Activated naive CD4-positive, alpha-beta T cell (primary cell): ENCODE measurements at places on chromosomes 6 and 20.
A peak's percentile ranks its signal among the peaks of the same experiment; 100 is the strongest.

DNA sequence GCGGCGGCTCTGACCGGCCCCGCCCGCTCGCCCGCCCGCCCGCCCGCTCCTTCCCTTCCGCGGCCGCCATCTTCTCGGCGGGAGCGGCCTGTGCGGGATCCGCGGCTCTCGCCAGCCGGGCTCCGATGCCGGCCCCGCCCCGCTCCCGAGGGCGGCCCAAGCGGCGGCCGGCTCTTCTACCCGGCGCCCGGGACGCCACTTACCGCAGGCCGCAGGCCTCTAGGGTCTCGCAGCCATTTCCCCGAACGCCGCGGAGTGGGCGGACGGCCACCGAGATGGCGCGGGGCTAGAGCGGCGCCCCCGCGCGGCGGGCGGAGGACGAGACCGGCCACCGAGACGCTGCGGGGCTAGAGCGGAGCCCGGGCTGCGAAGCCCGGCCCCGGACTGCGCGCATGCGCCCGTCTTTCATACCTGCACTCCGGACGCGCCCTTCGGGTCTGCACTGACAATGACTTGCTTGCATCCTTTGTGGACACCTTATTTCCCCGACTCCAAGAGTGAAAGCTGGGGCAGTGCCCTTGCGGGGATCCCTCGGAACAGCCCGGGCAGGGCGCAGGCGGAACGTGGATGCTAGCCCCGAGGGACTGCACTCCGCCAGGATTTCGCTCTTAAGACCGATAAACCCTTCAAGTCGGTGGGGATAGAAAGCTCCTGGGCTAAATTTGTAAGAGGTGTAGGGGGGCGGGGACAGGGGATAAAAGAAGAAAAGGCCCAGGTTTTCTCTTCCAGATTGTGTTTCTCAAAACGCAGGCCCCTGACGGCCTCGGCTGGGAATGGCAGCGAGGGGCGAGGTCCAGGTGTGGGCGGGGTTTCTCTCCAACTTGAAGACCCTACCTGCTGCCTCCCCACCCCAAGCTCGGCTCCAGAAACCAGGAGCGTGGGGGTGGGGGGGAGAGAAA, at the start of gene DIDO1:
DIDO1 (minus strand) TSS at position 277 of the 899 bp plus-strand sequence.
- peak; percentile 79 for DNase-seq

DNA sequence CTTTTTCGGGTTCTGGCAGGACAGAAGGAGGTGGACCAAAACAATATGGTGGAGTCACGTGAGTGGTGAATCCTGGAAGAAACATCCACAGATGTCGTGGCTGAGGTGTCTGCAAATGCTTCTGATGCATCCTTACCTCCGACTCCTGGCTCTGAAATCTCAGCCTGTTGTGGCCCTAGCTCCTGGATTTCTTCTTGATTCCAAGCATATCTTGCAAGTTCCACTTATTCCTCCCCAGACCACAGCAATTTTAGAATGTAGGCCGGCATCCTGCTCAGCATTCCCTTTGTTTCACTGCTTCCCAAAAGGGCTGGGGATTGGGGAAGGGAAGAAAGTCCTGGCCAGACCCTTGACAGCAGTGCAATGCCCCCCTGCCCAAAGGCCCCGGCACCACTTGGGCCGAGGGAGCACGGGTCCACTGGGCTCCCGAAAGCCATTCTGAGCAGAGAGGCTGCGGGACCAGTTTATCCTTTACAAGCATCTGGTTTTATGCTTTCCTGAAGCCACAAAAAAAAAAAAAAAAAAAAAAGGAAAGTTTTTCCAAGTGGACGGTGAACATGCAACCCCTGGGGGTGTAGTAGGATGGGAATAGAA, 200.9 kb upstream of the RNF24 start:
- no peak for DNase-seq

GRCh38 chr20:11652128-11652527, 265.6 kb upstream of the BTBD3 start:
- no peak for DNase-seq

DNA sequence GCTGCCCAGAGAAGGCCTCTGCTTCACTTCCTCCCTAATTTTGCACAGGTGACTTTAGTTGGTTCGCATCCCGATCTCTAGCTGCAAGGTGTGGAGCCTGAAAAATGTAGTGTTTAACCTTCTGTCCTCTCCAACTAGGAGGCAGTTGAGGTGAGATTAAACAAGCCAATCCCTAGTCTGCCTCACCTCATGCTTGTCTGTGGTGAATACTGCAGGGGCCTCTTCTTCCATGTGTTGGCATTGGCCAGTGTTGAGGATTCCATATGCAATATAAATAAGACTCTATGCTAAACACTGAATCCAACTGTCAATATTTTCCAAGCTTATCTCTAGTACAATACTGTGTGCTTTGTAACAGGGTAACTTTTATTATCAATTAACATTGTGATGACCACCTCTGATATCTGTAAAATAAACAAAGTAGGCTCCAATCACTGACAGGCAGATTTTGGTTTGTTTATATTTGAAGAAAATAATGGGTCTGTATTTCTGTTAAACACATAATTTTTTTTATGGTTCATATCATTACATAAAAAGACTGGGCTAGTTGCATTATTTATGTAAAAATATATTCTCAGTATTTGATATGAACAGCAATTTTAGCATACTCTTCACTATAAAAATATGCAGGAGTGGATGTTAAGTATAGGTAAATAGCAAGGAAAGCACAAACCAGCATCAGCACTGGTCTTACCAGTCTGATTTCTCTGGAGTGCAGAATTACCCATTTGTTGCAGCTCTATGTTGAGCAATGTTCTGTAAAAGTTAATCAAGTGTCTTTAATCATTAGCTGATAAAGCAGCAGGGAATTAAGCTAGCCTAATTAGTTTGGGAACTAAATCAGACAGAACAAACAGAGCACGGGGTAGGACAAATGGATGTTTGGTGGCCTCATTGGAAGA, 74.0 kb downstream of the ANKRD6 start:
- DNase-seq = no peak

DNA sequence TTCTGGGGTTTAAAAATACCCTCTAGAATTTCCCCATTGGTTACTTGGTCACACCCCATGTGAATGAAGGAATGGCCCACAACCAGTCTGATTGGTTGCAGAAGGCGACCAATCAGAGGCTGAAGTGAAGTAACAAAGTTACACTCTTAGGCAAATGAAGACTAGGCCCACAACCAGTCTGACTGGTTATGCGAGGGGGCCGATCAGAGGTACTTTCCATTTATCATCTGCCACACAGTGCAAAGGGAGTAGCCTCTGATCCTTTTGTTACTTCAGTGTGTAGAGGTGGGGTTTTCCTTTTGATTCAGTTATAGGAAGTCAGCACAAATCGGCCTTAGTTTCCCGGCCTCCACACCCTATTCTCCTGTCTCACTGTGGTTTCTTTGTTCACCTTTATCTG, 61.2 kb upstream of the SGK1 start:
- no peak for DNase-seq

- no peak for DNase-seq
These were observed 183.2 kb downstream of the DLL1 start for GRCh38 chr6:170107606-170108222.

DNA sequence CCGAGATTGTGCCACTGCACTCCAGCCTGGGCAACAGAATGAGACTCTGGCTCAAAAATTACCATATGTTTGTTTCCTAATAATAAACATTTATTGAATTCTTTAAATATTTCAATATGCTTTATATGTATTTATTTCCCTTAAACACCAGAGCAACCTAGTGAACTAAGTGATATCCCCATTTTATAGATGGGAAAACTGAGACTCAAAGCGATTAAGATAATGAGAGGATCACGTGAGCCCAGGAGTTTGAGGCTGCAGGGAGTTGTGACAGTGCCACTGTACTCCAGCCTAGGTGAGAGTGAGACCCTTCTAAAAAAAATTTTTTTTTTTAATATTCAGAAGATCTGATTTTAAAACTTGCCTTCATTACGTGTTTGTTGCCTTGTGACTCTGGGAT, 19.4 kb upstream of the CARMIL1 start:
- DNase-seq = no peak

GRCh38 chr6:88165844-88166492, at the start of gene CNR1:
Gene CNR1, minus strand, starts transcription at chr6:88166347. Its CDS starts 21,073 bp downstream, at chr6:88145274.
- DNase-seq = no peak

- no peak for DNase-seq
These were observed 18.6 kb upstream of the RNF217 start for GRCh38 chr6:124943658-124944057.

DNA sequence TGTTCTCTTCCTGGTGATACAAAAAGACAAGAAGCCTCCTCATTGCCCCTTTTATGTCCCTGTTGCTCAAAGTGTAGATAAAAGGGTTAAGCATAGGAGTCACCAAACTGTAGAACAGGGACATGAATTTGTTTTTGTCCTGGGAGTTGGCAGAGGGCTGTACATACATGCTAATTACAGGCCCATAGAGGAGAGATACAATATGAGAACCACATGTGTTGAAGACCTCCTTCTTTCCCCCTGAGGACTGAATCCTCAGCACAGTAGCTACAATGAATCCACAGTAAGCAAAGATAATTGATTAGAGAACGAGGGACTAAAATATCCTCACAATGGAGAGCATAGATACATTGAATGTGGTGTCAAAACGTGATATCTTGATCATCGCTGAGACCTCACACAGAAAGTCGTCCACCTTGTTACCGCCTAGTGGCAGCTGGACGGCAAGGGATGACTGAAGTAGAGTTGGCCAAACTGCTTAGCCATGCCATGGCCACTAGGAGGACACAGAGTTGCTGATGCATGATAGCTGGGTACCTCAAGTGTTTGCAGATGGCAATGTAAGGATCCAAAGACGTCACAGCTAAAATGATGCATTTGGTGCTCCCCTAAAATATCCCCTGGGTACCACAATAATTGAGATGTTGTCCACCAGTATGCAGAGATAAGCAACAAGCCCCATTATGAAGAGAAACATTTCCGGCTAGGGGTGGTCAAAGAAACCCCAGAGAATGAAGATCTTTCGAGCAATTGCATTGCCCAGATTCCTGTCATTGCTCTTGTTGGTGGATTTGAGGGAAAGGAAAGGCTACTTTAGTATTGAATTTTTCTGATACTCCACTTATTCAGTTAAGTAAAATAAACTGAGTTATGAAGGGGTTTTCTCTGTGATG, 15.0 kb downstream of the OR2B3 start:
- no peak for DNase-seq

GRCh38 chr20:47352332-47353238, 3.9 kb downstream of the ZMYND8 start:
- DNase-seq = no peak

GRCh38 chr6:137856138-137856898, 10.7 kb upstream of the TNFAIP3 start:
- no peak for DNase-seq

DNA sequence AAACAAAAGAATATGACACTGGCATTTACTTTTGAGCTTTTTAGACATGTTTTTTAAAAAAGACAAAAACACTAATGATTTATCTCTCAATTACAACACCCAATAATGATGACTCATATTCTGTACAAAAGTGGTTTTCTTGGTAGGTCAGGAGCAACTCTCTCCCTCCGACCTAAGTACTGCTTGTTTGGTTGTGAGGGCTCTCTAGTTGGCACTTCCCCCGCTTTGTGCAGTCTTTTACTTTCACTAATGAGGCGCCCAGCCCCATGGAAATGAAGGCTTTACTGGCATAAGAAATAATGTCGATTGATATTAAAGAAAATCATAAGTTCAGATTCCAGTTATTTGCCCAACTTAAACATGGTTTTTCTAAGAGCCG, 1.3 kb downstream of the KPNA5 start:
- no peak for DNase-seq

GRCh38 chr6:117706504-117706903, 31.2 kb downstream of the NUS1 start:
- no peak for DNase-seq

- DNase-seq = no peak
These were observed 122.9 kb downstream of the PDE7B start for GRCh38 chr6:135974426-135974825.

GRCh38 chr6:168704678-168705077, 263.7 kb downstream of the SMOC2 start:
- no peak for DNase-seq

DNA sequence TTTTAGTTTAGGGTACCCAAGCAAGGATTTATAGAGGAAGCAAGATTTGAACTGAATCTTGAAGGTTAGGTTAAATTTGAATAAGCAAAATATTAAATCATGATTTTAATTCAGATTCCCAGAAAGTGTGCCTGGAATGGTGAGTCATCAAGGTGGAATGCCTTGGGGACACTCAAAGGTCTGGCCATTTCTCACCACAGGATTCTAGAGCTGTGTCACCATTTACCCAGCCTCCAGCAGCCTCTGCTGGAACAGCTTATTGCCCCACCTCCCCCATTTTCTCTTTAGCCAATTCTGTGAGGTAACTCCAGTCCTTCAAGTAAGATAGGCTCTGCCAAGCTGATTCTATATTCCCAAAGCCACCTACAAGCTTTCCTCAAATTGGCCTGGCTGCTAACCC, 181.4 kb downstream of the SIM1 start:
- no peak for DNase-seq

GRCh38 chr20:35616465-35617396, 1.1 kb downstream of the SPAG4 start:
- DNase-seq = no peak

GRCh38 chr6:145736661-145737144, 1.4 kb upstream of the EPM2A start:
- DNase-seq = no peak

- no peak for DNase-seq
These were observed 21.7 kb downstream of the SERPINB9 start for GRCh38 chr6:2881423-2881822.

- DNase-seq = no peak
These were observed 69.1 kb downstream of the FIG4 start for GRCh38 chr6:109760208-109760607.

- no peak for DNase-seq
These were observed 97.5 kb upstream of the ZBTB24 start for GRCh38 chr6:109580519-109580918.

DNA sequence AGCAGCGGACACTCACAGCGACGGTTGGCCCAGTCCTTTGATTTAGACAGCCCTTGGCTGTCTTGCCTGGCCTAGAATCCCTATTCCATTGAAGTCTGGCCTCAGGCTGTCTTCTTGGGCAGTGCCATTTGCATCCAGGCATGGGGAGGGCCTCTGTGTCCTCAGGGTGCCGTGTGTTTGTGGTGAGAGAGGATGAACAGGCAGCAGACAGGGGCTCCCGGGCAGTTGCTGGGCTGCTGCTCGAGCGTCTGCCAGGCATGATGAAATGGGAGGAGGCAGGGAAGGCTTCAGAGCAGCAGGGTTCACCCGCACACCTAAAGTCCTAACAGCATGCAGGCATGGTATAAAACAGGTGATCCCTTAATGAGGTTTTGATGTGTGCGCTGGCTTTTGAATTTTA, 126.9 kb downstream of the SOBP start:
- no peak for DNase-seq
